ENCODE measurements at places on chromosomes 12 and 14.

DNA sequence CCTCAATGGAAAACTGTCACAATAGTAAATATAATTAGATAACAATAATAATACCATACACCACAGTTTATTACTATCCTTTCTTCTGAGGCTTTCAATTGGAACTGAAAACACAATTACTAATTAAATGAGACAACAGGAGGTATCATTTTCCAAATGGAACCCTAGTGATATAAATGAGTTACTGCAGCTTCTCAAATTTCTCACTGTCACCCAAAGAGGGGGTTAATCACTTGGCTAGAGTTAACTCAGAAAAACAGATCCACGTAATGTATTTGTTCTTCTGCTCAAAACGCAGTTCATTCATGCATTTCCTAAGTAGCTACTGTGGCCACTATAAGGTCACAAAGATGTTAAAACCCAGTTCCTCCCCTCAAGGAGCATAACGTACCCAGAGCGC, 120.9 kb upstream of the FOXN3 start:
- DNase-seq = no peak

- no peak for DNase-seq
Measured at GRCh38 chr14:103569408-103569807, 6.6 kb downstream of the COA8 start.

- no peak for DNase-seq
Measured at GRCh38 chr12:48933664-48934311, 8.5 kb upstream of the FKBP11 start.

DNA sequence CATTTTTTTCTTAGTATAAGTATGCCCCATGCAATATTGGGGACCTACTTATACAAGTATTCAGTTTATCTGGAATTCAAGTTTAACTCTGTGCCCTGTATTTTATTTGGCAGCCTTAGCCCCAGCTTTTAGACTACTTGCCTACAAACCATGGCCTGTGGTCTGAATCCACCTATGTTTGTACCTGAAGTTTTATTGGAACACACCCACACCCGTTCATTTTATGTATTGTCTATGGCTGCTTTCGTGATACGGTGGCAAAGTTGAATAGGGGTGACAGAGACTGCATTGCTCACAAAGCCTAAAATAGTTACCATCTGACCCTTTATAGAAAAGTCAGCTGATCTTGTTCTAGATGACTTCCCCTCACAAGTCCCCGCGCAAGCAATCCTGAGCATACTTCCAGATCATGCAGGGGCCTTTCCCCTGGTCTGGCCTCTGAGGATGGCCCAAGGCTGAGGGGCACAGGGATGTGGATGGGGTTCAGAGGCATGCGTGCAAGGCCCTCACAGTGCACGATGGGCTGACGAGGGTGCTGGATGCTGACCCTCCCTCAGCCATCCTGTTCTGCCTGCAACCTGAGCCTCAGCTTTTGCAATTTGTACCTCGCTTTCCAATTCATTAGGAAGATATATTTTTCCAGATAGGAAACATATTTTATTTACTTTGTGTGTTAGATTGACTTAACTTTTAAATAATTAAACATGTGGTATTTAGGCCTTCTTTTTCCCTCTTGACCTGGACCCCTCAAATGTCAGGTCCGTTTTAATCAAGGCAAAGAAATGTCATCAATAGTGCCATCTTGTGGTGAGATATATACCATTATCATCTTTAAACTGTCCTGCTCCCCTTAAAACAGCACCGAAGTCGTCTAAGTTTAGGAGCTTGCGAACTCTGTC, 527.3 kb upstream of the CCDC196 start:
- DNase-seq = no peak

GRCh38 chr12:120818416-120818815, 85.7 kb downstream of the SPPL3 start:
- DNase-seq = no peak
